DMS 273 treated with DMSO at 0.1 percent for 48 hours (cell line): ENCODE measurements at places on chromosomes 11 and 22.

- DNase-seq: no peak
Measured at GRCh38 chr11:85661972-85662664, 2.8 kb downstream of the CREBZF start.

DNA sequence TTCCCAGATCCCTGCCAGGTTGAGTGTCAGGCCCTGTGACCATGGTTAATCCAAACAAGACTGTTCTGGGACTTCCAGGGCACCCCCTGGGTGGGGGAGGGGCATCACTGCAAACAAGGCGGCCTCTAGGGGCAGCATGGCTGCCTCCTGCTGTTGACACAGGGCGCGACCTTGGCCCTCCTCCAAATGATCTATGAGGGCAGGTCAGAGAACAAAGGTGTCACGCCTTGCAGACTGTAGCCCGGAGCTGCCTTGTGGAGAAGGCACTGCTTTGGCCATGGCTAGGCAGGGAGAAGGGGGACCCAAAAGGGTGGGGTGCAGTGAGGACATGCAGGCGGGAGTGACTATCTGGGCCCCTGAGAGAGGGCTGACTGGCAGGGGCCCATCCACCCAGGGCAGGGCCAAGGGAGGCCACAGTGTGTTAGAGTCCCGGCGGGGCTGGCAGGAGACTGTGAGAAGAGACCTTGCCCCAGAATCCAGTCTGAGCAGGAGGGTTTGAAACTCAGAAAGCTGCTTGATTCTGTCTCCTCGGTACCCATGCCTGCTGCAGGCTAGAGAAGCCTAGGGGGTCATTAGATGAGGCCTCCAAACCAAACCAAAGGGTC is 35.6 kb downstream of the KCNC1 start:
- no peak for DNase-seq

DNA sequence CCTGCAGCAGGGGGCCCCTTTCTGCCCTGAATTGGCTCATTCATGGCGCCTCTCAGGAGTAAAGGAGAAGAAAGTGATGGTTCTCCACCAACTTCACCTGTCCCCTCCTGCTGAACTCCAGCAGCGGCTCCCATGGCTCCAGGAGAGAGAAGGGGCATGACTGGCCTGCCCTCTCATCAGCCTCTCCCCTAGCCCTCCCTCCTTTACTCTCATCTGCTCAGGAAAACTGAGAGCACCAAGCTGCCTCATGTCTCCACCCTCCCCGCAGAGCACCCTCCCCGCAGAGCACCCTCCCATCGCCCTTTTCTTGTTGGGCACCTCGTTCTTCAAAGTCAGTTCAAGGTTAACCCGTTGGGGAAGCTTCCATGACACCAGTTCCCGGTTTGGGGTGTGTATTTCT is 82.1 kb upstream of the ATXN10 start:
- DNase-seq: no peak

DNA sequence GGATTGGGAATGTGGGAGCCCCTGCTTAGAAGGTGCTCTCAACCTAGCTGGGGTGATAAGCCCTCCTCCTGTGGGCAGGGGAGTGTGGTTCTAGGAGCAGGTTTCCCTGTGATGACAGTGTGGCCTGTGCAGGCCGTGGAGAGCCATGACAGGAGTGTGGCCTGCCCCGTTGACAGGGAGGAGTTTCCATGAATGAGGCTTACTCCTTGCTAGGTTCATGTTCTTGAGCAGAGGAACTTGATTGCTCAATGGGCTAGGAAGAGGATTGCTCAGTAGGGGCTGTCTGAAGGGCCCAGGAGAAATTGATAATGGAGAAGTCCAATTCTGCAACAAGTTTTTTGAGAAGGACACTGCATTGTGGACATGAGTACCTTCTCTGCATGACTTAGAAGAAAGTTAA is 92.0 kb downstream of the PPP6R3 start:
- no peak for DNase-seq

DNA sequence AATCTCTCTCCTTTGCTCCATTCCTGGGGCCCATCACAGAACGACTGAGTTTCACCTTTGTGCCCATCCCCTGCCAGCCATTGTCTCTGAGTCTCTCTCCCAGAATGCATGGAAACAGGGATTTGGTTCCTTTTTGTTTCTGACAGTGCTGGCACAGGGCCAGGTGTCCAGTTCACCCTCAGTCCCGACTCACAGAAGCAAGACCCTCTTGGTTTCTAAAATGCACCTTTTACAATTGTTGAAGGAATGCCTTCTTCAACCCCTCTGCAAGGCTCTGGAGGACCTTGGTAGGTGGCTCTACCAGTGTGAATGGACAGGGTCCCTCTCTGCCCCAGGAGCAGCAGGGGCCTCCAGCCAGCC is 5.1 kb upstream of the MYEOV start:
- no peak for DNase-seq
